ENCODE measurements at places on chromosomes 7 and 10.

- DNase-seq = no peak
Measured at GRCh38 chr7:95261895-95262415, 62.4 kb downstream of the PON1 start.

- DNase-seq = no peak
Measured at GRCh38 chr10:100930368-100930767, 17.6 kb downstream of the SLF2 start.

DNA sequence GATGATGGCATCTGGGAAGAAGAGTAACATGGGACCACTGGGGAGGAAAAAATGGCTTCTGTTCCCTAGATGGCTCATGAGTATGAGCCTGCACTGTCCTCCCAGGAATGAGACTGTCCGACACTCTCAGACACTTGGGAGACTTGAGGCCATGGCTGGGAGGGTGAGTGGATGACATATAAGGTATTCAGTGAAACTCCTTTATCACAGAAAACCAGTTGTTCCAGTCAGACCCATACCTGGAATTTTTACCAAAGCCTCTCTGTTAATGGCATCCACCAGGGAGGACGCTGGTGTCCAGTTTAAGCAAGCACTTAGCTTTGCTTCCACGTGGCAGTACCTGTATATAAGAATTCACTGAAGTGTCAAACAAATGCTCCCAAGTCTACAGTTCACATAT is 116.7 kb upstream of the C10orf90 start:
- no peak for DNase-seq

DNA sequence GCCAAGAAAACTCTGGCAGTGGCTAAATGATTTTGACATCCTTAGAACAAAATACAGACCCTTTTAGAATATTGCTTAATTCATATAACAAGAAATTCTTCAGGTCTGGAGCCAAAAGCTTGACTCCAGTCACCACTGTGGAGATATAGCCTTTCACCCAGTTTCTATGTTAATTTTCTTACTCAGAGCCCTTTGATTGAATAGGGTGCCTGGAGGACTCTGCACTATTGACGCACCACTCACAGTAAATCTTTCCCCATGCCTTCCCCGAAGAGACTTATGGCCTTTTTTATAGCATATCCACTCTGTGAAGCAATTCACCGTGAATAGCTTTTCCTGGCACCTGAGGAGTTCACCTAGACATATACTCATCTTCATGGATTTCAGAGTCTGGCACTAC is 613.8 kb downstream of the ZWINT start:
- no peak for DNase-seq

GRCh38 chr7:102094316-102094650 is 192.4 kb upstream of the SH2B2 start:
- no peak for DNase-seq

GRCh38 chr10:131431978-131432690 is 120.6 kb upstream of the TCERG1L start:
- DNase-seq = no peak

GRCh38 chr10:126127481-126128029 is 231.2 kb downstream of the FANK1 start:
- no peak for DNase-seq

DNA sequence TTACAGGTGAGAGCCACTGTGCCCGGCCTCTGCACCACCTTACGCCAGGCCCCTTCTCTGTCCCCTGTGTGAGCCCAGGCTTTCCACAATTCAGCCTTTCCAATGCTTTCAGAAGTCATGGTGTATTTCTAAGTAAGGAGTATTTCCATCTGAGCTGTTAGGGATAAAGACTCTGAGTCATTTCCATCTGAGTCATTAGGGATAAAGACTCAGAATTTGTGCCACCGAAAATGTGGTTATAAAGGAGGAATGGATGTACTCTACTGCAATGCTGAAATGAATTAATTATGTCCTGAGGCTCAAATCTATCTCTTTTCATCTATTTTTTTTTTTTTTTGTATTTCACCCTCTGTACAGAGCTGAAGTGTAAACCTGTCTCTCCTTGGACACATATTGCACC is 84.0 kb downstream of the GATA3 start:
- no peak for DNase-seq

DNA sequence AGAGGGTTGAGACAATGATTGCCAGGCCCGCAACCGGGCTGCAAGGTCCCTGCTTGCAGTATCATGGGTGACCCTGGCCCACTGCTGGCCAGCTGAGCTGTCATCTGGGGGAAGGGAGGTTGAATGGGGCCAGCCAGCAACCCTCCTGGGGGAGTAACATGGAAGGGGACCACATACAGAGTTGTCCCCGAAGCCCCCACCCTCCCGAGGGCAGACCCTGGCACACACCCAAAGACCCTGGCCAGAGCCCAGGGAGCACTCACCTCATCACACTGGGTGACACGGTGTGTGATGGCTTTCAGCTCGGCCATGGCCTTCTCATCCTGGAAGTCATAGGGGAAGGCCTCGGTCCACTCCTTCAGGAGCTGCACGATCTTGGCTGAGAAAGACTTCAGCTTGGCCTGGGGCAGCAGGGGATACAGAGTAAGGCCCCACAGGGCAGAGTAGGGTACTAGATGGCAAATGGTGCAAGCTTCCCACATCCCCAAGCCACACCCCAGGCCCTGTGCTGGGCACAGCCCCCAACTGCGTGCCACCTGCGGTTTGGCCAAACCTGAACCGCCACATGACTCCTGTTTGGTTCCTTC is 63.4 kb downstream of the CSGALNACT2 start:
- DNase-seq = no peak

GRCh38 chr7:105799677-105800076 is 76.7 kb downstream of the ATXN7L1 start:
- DNase-seq = no peak

DNA sequence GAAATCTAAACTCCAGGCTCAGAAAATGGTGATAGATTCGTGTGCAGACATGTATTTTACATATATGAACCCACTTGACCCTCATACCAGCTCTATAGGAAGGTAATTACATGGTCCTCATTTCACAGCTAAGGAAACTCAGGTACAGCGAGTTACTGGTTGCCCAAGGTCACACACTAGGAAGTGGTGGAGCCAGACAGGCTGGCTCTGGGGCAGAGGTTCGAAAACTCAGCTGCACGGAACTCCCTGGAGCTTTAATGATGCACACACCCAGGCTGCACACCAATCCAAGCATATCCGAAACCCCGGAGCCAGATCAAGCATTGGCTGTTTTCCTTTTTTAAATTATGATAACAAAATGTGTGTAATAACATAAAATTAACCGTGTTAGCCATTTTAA is 172.4 kb downstream of the COBL start:
- no peak for DNase-seq

GRCh38 chr7:781186-781849 is 51.0 kb upstream of the SUN1 start:
- DNase-seq = no peak

- no peak for DNase-seq
Measured at GRCh38 chr7:127803626-127804025, 151.6 kb downstream of the SND1 start.

- DNase-seq = no peak
Measured at GRCh38 chr7:2523461-2523936, 3.9 kb downstream of the LFNG start.

GRCh38 chr10:34433241-34434076 is 381.6 kb downstream of the PARD3 start:
- DNase-seq = no peak

GRCh38 chr7:146412781-146413180 is 296.2 kb downstream of the CNTNAP2 start:
- DNase-seq = no peak

DNA sequence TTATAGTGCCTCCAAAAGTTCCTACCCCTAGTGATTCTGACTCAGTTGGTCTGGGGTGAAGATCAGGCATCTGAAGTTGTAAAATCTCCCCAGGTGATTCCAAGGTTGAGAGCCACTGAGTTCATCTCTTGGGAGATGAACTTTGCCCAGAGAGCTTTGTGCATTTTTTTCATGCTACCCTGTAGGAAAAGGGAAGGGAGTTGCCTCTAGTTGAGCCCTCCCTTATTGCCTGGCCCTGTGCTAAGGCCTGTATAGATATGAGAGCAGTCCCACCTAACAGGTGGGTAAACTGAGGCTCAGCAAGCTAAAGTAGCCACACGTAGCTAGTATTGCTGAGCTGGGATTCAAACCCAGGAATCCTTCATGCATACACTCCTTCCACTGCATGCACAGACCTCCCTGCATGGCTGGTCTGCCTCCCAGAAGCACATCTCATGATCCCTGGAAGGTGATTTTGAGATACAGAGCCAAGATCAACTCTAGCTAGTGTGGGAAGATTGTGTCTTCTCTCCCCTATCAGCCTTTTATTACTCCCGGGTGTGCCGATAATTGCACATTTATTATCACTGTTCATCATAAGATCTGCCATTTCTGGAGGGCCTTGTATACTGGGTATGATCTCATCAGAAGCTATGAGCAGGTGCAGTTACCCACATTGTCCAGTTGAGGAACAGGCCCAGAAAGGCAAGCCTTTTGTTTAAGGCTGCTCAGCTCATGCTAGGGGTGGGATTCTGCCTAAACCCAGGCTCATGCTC is 47.0 kb downstream of the TBATA start:
- DNase-seq = no peak

DNA sequence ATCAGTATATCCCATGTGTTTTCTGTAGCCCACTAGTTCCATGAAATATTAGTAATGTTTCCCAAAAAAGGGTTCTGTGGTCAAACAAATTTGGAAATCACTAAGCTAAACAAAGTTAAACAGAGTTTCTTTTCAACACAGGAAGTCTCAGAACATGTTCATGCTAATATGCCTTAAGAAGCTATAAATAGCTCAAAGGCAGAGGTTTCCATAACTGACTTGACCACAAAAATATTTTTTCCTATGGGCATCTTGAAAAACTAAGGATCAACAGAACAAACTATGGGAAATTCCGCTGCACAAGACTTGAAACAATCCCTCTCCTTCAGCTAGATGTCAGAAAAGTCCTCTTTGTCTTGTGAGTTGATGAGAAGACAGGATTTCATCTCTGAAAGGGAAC is 59.7 kb downstream of the SEM1 start:
- no peak for DNase-seq

- no peak for DNase-seq
Measured at GRCh38 chr7:29622335-29623265, 59.0 kb downstream of the PRR15 start.

- no peak for DNase-seq
Measured at GRCh38 chr10:65365878-65366277, 1560.0 kb upstream of the LRRTM3 start.

DNA sequence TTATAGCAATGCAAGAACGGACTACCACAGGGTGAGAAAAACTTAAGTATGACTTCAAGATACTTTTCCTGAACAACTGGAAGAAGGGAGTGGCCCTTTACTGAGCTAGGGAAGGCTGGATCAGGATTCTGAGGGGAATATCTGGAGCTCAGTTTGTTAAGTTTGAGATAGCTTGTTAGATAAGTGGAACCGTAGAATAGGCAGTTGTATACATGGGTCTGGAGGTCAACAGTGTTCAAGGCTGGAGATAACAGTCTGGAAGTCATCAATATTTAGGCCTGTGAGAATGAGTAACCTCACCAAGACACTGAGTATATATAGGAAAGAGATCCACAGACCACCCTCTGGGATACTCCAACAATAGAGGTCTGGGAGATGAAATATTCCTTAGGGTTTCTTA is 7.2 kb downstream of the PLEKHA1 start:
- DNase-seq = no peak

DNA sequence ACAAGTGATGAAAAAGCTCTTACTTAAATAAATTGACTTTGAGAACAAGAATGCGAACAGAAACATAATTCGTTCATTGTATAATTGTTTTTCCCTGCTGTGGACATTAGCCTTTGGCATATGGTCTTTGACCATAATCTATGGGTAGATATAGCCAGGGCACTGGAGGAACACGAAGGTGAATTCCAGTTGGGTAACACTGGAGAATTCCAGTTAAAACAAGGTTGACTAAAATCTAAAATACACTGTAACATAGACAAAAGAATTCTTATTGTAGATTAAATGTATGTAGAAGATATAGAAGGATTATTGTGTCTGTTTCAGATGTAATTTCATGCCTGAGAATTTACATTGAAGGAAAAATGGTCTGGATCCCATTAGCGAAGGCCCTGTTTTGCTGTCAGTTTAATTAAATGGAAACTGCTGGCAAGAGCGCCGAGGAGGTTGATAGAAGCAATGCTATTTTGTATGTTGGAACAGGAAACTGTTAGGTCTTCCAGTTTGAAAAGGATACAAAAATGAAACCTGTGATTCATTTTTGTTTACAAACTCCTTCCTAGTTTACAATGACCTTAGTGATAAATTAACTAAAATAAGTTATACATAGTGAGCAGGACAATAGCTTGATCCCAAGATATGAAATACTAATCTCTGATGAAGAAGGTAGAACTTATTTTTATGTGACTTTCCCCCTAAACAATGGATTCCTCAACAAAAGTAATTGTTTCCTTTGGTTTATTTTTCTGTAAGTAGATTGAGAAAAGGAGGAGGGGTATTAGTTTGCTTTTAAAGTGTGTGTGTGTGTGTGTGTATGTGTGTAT is 68.9 kb downstream of the ARID5B start:
- DNase-seq = no peak

DNA sequence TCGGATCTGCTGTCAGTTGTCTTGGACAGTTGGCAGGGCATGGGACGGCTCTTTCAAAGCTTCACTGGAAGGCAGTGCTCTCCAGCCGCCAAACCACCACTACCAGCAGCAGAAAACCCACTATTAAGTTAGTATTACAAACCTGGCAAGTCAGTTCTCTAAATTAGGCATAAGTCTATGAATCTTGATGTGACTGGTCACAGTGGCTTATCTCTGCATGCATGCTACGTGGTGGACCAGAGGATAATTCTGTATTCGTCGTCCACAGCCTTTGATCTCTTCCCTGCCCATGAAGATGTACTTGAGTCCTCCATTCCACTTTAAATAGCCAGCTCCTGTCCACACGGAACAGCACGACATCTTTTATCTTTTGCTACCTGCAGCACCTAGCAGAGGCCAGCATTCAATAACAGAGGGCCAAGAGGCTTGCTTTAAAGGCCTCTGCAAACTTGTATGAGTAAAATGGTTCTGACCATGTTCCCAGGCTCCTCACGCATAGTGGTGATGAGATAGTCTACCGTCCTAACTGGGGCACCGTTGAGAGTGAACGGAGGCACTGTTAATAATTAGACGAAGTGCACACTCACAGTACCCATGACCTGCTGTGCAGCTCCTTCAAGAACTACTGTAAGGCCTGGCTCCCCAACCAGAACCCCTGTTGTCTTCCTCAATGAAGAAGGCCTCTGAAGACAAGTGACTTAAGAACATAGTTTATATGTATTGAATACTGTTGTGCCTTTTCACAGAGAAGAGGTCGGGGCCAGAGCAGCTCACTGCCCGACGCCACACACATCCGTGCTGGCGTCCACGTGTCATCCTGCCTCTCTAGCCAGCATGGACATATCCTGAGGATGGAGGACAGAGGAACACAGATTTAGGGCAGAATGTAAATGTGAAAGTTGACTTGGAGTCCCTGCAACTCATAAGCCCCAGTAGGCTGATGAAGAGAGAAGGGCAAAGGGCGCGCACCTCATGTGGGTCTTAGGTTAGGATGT is 1.0 kb downstream of the GPR146 start:
- DNase-seq = no peak

DNA sequence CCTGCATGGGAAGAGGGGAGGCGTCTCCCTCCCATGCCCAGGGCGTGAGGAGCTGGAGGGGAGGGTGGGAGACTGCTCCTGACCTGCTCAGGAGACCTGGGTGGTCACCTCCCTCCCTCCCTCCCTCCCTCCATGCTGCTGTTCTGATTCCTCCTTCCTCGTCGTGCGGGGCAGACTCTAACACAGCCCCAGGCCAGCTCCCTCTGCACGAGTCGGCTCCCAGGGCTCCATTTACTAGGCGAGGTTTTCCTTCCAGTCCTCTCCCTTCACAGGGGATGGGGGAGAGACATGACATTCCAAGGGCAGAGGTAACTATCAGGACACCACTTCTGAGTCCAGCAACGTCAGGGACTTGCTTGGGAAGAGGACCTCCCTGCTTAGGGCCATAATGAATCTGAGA is 23.6 kb downstream of the VIPR2 start:
- DNase-seq = no peak
